ENCODE measurements at places on chromosomes 7 and 10.

DNA sequence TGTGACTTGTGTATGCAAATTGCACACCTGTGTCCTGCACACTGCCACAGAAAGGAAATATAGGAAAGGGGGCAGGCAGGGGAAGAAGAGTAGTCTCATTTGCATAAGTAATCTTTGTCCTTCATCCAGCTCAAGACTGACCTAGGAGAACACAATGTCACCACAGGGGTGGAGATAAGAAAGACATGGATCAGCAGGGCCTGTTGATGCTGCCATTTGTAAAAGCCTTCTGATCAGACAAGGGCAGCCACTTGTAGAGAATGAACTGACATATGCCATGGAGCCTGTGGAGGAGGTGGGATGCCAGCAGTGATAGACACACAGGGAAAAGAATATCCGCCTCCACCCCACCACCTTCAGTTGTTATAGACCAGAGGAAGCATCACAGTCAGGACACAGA, 528.9 kb downstream of the HTR7 start:
- DNase-seq: no peak

DNA sequence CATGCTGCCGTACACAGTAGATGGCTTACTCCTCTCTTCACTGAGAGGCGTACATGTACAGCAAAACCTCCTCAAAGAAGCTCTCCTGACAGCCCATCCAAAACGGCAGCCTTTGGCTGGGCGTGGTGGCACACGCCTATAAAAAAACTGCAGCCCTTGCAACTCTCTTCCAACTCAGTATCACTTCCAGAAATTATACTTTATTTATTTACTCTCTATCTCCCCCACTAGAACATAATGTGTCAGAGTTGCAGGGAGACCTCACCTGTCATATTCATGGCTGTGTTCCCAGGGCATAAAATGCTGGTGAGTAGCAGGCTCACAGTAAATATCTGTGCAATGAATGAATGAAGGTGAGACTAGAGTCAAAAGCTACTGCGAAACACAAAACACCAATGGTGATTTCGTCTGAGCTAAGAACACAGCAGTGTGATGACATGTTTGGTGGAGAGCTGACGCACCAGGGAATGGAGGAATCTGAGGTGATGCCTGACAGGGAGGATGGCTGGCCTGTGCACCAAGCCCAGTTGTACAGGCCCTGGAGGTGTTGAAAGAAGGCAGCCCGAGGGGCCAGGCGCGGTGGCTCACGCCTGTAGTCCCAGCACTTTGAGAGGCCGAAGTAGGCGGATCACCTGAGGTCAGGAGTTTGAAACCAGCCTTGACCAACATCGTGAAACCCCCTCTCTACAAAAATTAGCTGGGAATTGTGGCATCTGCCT, 55.3 kb downstream of the COBL start:
- DNase-seq: no peak

DNA sequence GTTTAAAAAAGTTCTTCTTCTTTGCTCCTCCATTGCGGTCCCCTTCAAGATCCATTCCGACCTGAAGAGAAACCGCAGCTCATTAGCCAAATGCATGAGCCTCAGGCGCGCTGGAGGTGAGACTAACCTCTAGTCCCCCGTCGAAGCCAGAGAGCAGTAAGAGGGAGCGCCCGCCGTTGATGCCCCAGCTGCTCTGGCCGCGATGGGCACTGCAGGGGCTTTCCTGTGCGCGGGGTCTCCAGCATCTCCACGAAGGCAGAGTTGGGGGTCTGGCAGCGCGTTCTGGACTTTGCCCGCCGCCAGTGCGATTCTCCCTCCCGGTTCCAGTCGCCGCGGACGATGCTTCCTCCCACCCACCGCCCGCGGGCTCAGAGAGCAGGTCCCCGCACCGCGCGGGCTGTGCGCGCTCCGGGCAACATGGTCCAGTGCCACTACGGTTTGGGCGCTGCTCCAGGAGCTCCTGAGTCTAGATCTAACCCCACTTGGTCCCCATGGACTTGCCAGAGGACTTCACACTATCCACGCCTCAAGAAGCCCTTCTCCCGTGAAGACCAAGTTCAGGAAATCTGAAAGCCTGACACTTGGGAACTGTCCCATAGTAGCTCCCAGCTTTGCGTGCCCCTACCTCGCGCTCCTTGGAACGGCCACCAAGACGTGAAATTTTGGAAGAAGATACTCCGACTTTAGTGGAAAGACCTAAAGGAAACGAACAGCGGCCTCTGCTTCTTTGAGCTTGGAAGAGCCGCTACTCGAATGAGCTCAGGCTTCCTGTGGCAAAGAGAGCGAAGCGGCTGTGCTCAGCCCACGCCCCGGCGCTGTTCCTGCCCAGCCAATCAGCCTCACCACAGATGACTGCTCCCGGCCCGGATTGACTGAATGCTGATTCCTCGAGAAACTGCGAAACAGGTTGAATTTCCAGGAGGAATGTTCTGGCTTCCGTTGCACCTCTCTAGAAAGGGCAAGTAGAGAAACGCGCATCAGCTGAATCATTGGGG, at the start of gene ABCB1:
Gene ABCB1, minus strand, starts transcription at position 755 of the 995 bp plus-strand sequence. Its CDS starts 700 bp downstream, at position 55.
- DNase-seq: peak; percentile 88

GRCh38 chr10:48517482-48517881, 87.4 kb downstream of the ARHGAP22 start:
- no peak for DNase-seq

DNA sequence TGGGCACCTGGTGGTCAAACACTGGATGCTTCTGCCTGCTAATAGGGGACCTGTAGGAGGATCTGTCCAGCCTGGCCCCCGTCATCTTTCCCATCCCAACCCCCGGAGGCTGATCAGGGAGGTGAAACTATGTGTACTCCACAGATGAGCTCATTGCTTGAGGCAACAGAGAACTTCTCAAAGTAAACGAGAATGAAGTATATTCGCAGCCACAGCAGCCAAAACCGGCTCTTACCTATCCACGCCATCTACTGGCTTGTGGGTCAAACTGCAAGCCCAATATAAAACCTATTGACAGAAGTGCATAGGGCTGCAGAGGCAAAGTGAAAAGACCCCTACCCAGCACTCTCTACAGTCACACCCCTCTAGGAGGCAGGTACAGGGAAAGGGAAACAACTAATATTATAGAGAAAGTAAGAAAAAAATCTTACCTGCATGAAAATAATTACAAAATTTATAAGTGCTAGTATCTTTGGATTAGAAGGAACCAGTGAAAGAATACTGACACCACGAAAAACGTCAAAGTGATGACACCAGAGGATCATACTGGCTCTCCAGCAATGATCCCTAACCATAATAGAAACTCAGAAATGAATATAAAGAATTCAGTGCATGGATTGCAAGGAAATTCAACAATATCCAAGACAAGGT, 973.5 kb downstream of the ANKRD7 start:
- peak; percentile 32 for DNase-seq

DNA sequence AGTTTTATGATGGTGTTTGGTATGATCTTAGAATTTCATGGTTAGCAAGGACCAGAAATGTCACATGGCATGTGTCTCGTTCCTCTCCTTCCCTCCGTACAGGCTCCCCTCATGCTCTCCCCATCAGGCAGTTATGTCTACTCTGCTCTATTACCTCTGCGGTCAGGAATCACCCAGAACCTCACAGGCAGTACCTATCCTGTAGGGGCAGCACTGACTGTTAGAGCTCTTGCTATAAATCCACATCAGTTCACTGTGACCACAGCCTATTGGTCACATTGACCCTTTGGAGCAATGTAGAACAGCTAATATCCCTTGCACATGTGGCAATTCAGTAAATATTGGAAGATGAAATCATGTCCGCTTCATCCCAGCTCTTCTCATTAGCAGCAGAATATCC, 151.8 kb downstream of the WNT2 start:
- DNase-seq: no peak

DNA sequence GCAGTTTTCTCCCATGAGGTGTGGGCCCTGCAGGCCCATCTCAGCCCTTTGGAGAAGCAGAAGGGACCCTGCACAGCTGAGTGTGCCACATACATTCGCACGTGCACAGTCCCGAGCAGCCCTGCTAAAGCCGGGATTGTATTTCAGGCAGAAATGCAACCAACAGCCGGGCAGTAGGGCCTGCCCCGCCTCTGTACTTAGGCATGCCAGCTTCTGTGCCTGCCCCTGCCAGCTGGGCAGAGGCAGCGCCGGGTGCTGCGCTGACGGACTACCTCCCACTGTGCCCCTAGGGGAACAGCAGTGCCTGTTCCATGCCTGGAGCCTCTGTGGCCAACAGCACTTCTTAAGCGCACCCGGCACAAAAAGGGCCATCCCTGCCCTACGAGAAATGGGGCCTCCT, 170.3 kb downstream of the NEURL1 start:
- no peak for DNase-seq

DNA sequence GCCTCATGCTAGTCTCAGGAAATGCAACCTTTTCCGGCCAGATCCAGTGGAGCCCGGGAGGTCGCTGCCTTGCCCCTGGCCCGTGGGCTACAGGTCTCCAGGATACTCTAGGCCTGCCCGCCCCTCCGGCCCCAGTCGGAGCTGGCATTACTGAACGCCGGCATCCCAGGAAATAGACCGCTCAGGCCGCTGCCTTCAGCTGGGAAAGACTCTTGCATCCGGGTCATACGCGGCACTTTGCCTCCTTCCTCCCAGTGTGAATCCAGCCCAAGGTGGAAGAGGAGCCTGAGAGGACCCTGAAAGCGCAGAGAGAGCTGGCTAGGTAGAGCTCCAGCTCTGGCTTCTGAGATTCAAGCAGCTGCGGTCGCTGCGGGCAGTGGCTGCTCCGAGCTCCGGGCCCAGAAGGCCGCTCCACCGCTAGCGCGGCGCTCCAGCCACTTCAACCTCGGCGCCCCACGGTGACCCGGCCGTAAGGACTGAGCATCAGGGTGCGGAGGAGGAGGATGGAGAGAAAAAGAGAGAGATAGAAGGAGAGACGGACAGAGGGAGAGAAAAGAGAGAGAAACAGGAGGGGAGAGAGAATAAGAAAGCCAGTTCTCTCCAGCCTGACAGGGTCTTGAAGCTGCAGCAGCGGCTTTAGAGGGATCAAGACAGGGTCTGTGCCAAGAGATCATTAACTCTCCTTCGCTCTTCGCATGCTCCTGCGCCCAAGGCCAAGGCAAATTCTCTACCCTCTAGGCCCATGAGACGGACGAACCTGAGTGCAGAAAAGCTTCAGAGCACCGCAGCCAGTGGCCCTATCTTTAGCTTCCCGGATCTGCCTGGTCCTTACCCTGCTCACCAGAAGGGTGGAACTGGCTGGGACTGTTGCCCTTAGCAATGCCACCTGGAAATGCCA, 1.8 kb upstream of the HOXA10 start:
- no peak for DNase-seq

DNA sequence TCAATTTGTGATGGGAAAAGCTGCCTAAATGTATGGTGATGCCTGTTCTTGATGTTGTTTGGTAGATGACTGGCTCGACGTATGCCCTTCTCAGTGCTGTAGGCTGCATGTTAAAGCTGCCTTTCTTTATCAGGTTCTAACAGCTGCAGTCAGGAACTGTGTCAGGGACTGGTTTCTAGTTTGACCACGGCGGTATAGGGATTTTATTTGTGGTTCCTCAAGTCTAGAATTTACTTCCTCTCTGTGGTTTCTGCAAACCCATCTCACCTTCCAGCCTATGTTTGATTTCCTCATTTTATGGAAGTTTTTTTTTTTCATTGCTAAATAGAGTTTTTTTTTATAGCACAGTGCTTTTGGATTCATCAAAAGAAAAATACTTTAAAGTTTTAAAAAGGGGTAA, 26.5 kb downstream of the LMTK2 start:
- DNase-seq: no peak

DNA sequence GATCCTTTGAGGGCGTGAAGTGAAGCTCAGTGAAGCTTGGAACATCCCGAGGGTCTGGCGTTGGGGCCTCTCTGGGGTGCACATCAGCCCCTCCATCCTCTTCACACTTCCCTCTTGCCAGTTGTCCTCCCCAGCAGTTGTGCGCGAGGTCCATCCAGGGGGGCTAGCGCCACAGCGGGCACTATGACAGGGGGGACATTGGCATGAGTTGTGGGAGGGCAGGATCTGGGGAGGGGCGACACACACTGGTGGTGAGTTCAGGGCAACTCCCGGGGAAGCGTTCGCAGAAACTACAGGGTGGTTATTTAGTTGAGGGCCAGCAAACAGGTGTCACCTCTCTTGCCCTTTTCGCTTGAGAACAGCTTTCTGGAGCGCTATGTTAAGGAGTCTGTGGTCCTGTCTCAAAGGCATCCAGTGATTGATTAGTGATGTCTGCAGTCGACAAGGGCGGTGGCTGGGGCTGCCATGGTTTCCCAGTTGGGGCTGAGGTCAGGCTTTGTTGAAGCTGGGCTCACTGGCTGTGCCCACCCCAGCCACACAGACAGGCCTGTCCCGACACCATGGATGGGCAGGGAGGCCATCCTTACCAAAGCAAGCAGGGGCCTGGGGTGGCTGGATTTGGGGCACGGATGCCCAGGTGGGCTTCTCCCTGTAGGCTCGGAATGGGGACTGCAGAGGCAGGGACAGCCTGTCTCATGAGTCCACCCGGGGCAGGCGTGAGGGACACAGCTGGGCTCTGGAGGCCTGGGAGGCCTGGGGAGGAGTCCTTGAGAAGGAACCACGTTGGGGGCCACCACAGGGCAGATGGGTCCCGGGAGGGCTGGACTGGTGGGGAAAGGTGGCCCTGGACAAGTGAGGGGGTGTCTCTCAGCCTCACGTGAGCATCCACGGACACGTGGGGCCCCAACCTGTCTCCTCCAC, 59.4 kb downstream of the UNCX start:
- DNase-seq: no peak

GRCh38 chr10:35012781-35013180, 77.4 kb downstream of the CUL2 start:
- no peak for DNase-seq

DNA sequence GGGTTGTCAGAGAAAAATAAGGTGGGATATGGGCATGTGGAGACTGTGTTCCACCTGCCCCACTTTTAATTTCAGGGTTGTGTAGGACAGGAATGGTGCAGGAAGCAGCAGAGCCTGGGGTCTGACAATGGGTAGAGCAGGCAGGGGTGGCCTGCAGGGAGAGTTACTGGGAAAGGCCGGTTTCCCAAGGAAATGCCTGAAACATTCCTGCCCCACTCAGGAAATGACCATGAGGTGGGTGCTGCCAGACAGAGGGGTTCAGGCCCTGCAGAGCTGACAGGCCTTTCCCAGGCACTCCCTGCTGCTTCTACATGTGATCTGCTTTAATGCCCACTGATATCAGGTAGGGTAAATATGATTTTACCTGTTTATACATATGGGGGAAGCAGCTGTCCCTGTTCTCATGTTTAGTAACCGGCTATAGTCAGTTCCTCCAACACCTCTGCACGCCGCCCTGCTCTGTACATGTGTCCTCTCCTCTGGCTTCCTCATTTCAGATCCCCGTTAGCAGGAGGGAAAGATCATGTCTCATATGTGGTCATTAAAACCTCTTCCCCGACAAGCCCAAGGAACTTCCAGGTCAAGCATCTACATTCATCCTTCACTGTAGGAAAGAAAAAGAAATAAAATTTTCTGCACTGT, 118.6 kb upstream of the PRSS58 start:
- DNase-seq: no peak

Measured in BE2C (cell line).